Camera-type eye (tissue), 1 donor: ENCODE measurements at places on chromosomes 6 and 20. TPM values are rescaled to one million over a fixed set of nuclear protein-coding genes. Genes with fewer than 3 reads are reported as not detected.

Gene DEF6
- 7.1 TPM for total RNA-seq

Gene PPIL6
- total RNA-seq = 10.0 TPM

Gene WFDC2
- 2.4 TPM for total RNA-seq

Gene TPBG
- total RNA-seq = 27.0 TPM

Gene GFRA4
- total RNA-seq = not detected
